ENCODE measurements at places on chromosomes 6 and 20.
A peak's percentile ranks its signal among the peaks of the same experiment; 100 is the strongest.

DNA sequence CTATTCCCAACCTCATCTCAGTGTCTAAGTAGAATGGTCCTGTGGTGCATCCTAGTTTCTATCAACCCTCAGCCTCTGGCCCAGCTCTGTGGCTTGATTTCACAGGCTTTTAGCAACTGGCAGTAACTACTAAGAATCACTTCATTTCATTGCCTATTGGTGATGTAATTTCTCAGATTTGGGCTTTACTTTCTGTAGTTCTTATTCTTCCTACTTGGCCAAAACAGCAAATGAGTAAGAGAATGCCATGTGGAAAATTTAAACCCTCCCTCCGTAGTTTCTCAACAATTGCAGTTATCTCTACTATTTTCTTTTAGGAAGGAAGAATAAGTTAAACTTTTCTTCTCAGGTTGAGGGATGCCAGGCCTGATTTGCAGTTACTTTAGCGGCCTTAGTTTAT, 387.3 kb downstream of the CDKAL1 start:
- DNase-seq: no peak

GRCh38 chr20:17936761-17937732, 31.5 kb downstream of the SNX5 start:
- no peak for DNase-seq

DNA sequence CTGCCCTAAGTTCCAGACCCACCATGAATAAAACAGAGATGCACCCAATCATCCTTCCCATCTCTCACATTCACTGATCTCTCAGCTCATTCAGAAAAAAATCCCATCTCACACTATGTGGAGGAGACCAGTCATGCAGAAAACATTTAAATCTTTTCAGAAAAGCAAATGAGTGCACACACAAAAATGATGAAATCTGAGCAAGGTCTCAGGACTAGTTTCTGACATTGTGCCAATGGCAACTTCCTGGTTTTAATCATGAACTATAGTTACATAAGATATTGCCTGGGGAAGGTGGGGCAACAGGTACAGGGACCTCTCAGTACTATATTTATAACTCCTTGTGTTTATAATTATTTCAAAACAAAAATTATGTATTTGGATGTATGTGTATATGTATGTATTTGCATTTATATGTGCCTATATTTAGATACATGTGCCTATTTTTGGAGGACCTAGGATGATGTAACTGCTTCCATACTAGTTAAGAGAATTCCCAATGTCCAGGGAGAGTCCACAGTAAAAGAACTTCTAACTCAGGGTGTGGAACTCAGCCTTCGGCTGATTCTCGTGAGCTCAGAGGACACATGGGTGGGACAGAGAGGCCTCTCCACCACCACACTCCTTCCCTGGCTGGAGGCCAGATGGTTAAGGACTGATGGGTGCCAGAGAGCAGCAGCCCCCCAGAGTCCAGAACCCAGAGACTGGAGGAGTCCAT, 71.7 kb upstream of the MAP3K4 start:
- DNase-seq: peak; percentile 43

DNA sequence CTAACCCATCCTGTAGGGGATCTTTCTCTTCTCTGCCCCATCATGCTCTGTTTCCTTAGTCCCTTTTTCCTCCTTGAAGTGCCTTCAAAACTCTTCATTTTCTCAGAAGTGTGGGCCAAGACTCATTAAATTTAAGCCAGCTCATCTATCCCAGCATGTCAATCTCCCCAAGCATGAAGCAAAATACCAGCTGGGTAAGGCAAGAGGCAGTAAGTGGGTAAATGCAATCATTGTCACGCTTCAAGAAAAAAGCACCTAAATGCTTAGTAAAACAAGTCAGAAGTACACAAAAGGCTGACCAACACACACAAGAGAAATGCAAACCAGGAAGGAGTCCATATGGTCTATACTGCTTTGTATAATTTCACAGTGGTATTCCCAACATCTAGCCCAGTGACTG, 61.5 kb downstream of the COL12A1 start:
- no peak for DNase-seq

- DNase-seq: no peak
These were observed 105.6 kb downstream of the TNFRSF21 start for GRCh38 chr6:47203938-47204611.

- no peak for DNase-seq
These were observed 66.1 kb downstream of the FAM120B start for GRCh38 chr6:170372380-170373325.

DNA sequence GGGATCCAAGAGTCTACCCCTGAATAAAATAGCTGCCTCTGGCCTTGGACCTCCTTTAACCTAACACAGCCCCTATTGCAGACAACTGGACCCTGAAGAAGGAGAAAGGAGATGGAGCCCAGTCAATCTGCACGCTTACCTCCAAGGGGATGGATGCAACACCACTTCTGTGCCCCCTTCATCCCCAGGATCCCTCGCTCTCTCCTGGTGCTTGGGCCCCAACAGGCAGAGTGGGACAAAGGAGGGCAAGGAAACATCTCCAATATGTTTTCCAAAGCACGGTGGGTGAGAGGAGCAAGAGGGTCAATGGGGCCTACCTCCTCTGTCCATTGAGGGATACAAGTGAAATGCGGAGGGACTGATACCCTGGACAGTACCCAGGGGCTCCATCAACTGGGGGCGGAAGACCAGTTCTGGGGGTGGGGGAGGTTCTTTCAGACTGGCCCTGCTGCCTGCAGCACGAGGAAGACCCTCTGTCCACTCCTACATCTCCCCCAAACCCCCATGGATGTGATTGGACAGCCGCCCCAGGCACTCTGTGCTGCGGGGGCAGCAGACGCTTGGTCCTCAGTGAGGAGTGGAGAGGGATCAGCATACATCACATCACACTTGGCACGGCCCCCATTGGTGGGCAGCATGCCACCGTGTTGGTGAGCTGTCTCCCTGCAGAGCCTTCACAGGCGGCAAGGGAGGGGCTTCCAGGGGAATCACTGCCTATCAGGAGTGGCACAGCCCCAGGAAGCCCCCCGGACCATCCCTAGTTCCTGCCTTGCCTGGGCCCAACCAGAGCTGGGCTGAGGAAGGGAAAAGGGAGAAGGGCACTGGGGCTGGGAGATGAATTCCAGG, 70.6 kb downstream of the MRPL14 start:
- peak; percentile 95 for DNase-seq

GRCh38 chr6:79635232-79635543, 4.1 kb downstream of the SH3BGRL2 start:
- DNase-seq: no peak

- DNase-seq: no peak
These were observed 55.7 kb upstream of the BHLHE23 start for GRCh38 chr20:63062188-63063140.

DNA sequence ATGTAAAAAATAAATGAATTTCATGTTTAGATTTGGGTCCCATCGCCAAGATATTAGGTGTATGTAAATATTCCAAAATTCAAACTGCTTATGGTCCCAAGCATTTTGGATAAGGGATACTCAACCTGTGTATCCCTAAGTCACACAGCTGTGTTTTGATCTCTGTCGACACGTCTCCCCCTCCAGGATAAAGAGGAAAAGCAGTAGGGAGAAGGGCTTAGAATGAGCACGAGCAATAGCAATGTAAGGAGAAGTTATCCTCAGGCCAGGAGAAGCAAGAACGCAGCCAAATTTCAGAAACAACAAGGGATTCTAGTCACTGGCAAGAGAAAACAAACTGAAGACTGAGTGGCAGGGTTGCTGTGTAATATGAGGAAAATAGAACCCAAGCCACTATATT, 181.2 kb downstream of the AIG1 start:
- no peak for DNase-seq

DNA sequence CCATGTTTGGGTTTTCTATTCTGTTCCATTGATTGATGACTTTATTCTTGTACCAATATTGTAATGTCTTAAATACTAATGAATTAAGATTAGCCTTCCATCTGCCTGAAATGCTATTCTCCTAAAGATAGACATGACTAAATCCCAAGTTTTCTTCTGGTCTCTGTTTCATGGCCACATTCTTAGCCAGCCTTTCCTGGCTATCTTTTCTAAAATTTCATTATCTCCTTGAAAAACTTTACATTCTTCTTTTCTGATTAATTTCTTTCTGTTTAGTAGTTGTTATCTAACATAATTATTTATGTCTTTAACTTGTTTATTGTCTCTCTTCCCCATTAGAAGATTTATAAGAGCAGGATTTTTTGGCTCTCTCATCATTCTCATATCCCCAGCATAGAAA, 4.4 kb upstream of the PRIM2 start:
- DNase-seq: no peak

DNA sequence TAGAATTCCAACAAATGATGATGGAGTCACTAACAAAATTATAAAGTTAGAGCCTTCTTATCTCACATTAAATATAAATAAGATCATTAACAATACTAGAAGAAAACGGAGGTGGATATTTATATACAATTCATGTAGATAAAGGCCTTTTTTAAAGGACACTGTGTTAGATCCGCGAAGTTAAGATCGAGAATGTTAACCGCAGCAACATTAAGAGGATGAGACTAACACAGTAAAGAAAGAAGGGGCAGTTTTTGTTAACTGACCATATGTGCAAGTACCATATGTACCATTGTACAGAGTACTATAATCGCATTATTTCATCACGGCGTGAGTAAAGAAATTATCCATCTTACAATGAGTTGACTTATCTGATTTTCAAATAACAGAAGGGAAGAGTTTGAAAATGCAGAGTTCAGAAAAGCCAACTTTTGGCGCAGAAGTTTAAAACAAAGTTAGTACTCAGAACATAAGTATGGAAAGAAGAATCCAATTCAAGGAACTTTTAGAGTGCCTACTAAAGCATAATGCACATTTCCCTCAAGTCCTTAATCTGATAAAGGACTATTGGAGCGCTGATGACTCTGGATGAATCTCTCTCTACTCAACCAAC, 1.4 kb downstream of the FBXL4 start:
- DNase-seq: no peak

- DNase-seq: no peak
These were observed 441.4 kb downstream of the BCKDHB start for GRCh38 chr6:80547827-80548226.

GRCh38 chr6:145498425-145498824, 236.9 kb downstream of the EPM2A start:
- no peak for DNase-seq

DNA sequence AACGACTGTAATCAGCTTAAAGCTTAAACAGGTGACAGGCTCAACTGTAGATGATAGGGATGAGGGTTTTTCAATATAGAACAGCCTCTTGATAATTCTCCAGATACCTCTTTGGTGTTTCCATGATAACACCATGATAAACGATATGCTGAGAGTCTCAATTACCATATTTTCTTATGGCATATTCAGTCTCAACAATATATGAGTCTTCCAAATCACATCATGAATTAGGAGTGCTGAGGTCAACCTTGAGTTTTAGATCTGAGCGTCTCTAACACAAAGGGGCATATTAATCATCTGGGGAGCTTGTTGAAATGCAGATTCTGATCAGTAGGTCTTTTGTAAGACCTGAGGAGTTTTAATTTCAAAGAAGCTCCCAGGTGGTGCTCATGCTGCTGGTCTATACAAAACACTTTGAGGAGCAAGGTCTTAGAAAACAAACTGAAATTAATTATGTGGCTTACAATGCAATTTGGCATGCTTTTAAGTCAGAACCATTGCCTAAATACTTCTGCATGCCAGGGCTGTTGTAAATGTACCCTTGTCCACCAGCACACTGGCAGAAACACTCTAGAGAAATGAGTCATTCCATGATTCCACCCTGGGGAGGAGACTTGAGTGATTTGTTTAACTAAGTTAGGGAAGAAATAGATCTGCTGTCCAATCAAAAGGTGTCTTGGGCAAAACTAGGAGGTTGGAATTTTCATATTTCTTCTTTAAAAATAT, 49.6 kb downstream of the PTCHD4 start:
- DNase-seq: peak; percentile 47

DNA sequence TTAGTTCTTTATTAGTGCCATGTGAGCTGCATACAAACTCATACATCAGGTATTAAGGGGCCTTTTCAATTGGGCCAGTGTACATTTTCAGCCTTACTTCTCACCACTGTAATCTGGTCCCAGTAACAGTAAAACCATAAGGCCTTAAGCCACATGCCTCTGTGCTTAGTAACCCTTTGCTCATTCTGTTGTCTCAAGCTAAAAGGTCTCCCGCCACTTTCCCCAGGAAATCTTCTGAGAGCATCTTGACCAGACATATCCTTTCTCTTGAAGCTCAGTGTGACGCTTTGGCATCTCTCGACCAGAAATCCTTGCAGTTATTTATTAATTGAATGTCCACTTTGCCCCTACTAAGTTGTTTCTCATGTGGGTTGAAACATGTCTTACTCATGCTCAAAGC, 68.0 kb downstream of the CYP39A1 start:
- DNase-seq: no peak

- DNase-seq: peak; percentile 13
These were observed 131.2 kb downstream of the SH3BGRL2 start for GRCh38 chr6:79762370-79762769.

All from H4 (cell line).